ENCODE measurements at places on chromosomes 2 and 18.

DNA sequence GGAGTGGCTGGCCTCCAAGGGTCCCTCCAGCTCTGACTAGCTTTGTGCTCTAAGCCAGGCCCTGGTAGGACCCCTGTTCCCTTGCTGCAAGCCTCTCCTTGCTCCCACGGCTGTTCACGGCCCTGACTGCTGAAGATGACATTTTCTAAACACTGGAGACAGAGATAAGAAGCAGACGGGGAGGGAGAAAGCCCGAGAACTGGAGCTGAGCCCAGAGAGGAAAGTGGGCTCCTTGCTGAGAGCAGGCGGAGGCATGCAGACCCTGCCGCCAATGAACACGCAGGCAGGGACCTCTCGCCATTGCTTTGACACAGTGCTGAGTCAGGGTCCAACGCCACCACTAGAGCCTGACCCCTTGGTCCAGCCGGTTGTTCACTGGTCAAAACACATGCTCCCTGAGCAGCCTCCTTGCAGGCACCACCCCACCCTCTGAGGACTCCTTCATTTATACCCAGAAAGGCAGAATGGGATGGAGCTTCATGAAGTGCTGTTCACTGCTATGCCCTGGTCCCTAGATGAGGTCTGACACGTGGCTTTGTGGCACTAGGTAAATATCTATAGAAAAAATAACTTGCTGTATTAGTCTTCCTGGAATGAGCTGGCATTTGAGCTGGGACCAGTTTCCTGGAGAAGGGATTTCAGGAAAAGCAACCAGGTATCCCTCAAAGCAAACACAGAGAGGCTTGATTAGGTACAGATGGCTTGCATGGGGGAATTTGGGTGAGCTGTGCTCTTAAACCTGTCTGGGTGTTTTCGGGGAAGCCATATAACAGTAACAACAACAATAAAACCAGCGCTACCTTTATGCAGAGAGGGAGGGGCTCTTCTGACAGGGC is 65.7 kb downstream of the MCFD2 start:
- DNase-seq, result no peak

- DNase-seq, result no peak
These were observed 2016.1 kb upstream of the PIK3C3 start for GRCh38 chr18:39938676-39939608.

DNA sequence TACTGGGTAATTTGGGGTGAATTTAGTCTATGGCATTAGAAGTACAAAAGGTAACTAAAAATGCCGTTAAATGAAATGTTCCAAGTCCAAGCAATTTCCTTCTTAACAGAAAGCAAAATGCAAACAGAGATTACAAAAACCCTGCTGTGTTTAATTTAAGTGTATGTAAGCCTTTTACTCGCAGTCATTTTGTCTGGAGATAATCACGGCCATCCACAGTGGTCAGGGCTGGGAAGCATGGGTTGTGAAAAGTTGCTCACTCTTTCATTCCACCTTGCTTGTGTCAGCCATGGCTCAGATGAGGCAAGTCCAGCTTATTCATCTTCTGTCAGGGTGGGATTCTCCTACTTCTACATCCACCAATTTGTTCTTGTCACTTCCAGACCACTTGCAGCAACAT is 983.6 kb upstream of the ZEB2 start:
- DNase-seq, result no peak

- DNase-seq, result no peak
These were observed 149.2 kb upstream of the POU3F3 start for GRCh38 chr2:104704496-104705245.

DNA sequence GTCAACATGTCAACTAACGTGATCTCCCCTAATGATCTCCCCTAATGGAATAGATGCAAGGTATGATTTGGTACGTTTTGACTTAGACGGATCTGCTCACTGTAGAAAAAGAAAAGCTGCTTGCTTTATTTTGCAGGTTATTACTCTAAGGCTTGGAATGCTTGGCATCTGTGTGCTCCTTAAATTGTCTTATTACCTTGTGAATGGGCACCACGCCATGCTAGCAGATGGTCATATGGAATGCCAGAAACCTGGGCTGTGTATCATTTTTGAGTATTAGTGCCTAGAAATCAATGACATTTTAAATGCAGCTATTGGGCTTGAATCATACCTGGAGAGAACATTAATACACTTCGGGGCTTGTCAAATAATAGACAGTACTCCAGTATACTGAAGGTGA is 16.5 kb upstream of the FIGN start:
- no peak for DNase-seq

DNA sequence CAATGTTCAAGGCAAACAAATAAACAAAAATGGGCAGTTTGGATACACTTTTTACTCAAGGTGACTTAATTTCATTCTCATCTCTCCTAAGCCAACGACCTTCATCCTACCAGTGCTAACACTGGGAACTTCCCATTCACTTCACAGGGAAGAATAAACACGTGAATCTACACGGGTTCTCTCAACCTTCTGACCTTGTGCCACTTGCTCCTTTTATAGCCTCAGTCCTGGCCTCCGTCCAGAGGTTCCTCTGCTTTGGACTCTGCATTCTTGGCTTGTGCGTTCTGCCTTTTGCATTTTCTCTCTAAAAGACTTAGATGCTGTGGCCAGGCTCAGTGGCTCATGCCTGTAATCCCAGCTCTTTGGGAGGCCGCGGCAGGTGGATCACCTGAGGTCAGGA is 13.8 kb downstream of the ZNF2 start:
- DNase-seq, result no peak

DNA sequence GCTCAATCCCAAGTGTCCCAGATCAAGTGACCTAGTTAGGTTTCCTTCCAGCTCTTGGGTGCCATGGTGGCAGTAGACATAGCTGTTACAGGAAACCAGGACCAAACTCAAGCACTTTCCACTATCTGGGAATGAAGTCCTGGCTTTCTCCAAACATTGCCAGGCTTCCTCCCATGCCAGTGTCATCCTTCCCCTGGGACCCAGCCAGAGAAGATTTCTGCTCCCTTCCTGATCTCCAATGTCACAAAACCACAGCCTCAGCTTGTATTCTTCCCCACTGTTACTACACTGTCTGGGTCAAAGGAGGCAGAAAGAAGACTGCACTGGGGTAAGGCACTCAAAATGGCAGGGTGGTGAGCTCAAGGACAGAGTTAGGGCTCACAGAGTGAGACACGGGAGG is 347.1 kb downstream of the TNS1 start:
- DNase-seq, result no peak

DNA sequence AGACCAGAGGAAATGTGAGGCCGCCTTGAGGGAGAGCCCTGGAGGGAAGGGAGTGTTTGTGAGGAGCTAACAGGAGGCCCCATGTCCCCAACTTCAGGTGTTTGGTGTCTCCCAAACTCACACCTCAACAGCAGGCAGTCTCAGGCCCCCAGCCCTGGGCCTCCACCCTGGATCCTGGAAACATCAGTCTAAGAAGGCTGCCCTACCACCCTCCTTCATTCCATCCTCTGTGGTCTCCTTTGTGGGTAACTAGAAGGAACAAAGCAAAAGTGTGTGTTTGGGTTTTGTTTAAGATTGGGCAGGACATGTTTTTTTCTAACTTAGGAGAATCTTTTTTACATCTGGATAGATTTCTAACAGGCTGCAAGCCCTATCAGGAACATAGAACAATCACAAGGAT is 404.3 kb downstream of the BCL11A start:
- no peak for DNase-seq

GRCh38 chr2:73736378-73736777 is 767 bp downstream of the TPRKB start:
- DNase-seq, result no peak

DNA sequence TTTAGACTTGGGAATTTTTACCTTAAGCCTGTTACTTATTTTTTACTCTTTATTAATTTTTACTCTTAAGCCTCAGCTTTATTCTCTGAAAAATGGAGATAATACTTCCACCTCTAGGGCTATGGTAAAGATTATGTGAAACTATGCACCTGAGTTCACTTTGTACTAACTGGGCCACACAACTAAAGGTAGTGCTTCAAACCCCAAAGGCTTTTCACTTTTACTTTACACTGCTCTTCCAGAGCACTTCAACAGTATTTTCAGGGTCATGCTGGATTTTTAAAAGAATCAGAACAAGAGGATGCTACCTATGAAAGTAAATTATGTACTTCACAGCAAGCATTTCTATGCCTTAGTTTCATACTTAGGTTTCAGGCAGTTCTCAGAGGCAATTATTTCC is 27.8 kb downstream of the MEX3C start:
- no peak for DNase-seq

GRCh38 chr18:49364821-49365220 is 95.6 kb downstream of the DYM start:
- no peak for DNase-seq

All from HS-27A (cell line).